ENCODE measurements at places on chromosomes 1 and 21.

DNA sequence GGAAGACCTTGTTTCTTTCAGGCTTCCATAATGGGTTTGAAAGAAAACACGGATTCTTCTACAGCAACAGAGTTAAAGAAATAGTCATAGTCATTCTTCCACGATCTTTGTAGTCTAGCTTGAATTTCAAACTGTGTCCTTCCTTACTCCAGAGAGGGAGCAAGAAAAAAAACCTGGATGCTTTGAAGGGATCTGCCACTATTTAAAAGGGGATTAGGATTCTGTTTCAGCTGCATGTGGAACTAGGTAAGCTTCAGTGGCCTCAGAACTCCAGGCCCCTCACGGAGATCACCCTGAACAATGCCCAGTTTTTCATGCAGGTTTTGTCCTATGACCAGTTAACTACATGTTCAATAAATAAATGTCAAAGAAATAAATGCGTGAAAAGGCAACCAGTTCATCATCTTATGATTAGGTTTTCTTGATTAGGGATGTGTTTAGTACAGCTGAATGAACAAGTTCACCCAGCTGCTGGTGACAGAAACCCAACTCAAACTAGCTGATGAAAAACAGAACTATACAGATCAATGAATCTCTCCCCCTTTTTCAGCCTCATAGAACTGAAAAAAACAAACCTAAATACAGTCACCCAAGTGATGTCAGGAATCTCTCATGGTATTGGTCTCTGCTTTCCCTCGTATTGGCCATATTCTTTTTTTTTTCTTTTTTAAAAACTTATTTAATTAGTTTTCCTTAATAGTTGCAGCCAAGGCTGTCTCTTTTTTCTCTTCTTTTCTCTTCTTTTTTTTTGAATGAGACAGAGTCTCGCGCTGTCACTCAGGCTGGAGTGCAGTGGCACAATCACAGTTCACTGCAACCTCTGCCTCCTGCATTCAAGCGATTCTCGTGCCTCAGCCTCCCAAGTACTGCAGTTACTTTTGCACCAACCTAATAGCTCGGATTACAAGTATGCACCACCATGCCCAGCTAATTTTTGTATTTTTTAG, 14.6 kb upstream of the MPZL1 start:
- no peak for DNase-seq

GRCh38 chr21:31426235-31426797, 82.3 kb upstream of the TIAM1 start:
- no peak for DNase-seq

DNA sequence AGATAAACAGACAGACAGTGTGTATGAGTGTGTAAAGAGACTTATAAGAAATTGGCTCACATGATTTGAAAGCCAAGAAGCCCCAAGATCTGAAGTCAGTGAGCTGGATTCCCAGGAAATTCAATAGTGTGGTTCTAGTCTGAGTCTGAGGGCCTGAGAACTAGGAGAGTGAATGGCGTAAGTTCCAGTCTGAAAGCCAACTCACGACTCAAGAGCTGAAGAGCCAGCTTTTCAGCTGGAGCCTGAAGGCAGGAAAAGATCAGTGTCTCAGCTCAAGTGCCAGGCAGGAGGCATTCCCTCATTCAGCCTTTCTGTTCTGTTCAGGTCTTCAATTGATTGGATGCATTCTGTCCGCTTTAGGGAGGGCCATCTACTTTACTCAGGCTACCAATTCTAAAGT, 257.2 kb downstream of the PLPP3 start:
- DNase-seq: no peak

DNA sequence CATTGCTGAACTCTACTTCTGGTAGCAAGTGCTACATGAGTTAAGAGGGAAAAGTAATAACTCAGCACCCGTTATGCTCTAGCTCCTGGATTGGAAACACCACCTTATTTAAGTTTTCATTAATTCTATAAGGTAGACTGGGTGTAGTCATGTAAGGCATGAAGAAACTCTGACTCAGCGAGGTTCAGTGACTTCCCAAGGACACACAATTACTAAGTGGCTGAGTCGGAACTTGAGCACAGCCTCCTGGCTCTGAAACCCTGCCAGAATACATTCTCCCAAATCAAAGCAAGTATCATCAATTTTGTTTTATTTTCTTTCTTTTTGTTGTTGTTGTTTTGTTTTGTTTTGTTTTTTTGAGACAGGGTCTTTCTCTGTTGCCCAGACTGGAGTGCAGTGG, 29.1 kb upstream of the SCCPDH start:
- no peak for DNase-seq

GRCh38 chr1:212712451-212713303, 13.0 kb upstream of the BATF3 start:
- DNase-seq: peak; percentile 57

- DNase-seq: no peak
Observed at GRCh38 chr1:6317098-6317760, 56.3 kb upstream of the GPR153 start.

- DNase-seq: no peak
Observed at GRCh38 chr1:107198561-107198960, 57.7 kb downstream of the NTNG1 start.

DNA sequence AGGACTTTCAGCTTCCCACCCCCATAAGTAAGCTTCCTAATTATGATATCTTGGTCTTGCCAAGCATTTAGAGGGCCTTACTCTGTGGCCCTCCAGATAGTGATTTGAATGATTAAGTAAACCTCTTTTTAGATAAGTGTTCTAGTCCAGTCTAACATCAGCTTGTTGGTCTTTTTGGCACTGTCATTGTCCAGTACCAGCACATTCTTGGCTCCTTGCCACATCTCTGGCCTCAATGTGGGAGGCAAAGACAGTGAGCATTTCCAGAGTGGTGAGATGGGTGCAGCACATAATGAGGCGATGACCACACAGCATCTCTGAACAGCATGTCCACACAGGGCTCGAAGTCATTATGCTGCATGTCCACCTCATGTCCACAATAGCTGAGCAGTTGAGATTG, 6.1 kb downstream of the CAPZA1 start:
- no peak for DNase-seq

- DNase-seq: no peak
Observed at GRCh38 chr1:1122078-1122811, 6.4 kb upstream of the C1orf159 start.

- no peak for DNase-seq
Observed at GRCh38 chr1:4796161-4797015, 142.0 kb downstream of the AJAP1 start.

DNA sequence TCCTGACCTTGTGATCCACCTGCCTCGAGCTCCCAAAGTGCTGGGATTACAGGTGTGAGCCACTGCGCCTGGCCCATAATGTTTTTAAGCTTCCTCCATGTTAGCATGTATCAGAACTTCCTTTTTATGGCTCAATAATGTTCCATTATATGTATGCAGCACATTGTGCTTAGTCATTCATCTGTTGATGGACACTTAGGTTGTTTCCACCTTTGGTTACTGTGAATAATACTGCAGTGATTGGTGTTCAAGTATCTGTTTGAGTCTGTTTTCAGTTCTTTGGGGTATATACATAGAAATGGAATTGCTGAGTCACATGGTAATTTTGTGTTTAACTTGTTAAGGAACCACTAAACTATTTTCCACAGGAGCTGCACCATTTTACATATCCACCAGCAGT, 17.7 kb downstream of the CMPK1 start:
- DNase-seq: no peak

DNA sequence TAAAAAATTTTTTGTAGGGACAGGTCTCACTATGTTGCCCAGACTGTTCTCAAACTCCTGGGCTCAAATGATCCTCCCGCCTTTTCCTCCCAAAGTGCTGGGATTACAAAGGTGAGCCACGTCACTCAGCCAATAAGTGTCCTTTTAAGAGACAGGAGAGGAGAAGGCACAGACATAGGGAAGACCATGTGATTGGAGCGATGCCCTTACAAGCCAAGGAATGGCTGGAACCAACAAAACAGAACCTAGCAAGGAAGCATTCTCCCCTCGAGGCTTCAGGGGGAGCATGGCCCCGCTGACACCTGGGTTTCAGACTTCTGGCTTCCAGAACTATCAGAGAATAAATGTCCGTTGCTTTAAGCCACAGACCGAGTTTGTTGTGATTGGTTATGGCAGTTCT, 37.0 kb downstream of the NDUFS5 start:
- no peak for DNase-seq

DNA sequence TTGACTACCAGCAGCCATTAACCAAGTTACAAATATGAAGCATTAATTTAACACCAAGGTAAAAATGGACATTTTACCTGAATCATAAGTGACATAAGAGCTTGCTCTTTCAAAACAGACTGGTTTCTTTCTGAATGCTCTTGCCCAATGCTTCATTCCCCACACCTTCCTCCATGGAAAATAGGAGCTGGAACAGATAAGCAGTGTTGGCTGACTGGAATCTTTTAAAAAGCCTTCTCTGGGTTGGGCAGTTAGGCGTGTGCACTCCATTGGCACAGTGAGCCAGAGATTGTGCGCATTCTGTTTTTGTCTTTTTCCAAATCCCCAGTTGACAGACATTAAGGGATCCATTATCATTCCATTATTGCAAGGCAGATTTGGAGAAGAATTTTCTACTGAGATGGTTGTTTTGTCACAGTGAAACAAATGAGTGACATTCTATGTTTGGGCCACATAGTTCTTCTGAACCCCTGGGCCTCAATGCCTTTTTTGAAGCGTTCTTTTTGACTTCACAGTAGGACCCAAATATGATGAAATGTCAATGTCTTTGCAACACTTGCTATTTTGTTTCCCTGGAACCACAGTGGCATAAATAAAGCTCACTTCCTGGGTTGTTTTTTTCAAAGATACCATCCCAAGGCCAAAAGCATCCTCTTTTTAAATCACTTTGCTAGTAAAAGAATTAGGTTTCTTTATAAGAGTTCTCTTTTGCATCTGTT, 32.3 kb downstream of the LRRC8B start:
- no peak for DNase-seq

DNA sequence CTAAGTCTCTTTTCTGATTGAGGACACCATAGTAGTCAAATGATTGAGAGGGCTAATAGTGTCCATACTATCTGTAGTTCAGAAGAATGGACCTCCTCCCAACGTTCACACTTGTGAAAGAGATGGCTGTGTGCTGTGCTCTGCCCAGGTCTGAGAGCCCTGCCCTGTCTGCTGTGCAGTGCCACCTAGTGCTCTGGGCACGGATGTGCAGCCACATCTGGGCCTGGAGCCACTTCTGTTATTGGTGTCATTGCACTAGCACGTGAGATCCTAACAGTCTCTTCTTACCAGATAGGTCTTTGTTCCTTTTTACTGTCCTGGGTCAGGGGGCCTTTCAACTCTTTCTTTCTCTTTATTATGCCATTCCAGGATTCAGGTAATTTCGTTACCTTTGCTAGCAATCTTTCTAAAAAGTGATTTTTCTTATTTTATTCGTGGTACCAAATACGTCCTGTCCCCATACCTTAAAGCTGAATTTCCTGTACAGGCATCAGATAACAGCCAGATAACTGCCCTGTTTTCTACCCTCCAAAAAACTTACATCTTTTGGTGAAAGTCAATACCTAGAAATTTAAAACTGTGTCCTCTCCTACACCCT, 21.7 kb downstream of the INTS3 start:
- DNase-seq: peak; percentile 43

DNA sequence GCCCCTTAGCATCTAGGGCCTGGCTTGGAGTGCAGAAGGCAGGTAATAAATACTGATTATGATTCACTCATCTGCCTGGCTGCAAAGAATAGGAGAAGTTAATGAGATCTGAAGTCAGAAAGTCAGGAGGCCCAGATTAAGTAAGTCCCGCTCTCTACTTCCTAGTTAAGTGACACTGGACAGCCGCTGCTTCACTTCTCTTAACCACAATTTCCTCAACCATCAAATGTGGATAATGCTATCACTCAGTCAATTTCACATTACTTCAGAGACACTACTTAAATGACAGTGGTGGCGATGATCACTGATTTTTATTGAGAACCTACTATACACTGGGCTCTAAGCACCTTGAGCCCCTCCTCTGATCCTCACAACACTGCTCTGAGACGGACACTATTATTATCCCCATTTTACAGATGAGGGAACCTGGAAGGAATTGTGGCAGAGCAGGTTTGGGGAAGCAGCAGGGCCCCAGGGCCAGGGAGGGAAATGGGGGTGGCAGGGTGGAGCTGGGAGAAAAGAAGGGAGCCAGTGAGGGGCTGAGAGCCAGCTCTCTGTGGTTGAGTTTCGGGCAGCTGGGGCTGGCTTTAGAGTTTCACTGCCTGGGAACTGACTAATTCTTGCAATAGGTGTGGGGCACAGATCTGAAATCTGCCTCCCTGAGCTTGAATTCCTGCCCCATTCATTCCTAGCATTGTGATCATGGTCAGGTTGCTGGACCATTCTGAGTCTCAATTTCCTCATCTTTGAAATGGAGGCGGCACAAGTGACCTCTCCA, 2.4 kb upstream of the E2F2 start:
- DNase-seq: no peak

- no peak for DNase-seq
Observed at GRCh38 chr1:225418059-225418458, 9.8 kb downstream of the LBR start.

DNA sequence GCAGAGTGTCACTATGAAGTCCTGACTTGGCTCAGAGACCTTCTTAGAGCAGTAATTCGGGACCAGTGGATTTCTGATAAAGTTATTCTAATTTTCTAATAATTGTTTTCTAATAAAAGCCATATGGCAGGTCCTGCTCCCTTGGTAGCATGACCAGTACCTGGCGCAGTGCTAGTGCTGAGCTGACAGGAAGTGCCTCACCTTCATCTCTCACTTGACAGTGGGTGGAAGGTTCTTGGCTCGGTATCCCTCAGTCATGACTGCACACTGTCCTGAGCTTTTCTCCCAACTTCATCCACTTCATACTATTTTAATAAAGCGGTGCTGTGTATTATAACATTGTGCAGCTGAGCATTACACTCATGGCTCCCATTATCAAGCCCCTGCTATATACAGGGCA, 14.1 kb downstream of the VANGL1 start:
- DNase-seq: no peak

DNA sequence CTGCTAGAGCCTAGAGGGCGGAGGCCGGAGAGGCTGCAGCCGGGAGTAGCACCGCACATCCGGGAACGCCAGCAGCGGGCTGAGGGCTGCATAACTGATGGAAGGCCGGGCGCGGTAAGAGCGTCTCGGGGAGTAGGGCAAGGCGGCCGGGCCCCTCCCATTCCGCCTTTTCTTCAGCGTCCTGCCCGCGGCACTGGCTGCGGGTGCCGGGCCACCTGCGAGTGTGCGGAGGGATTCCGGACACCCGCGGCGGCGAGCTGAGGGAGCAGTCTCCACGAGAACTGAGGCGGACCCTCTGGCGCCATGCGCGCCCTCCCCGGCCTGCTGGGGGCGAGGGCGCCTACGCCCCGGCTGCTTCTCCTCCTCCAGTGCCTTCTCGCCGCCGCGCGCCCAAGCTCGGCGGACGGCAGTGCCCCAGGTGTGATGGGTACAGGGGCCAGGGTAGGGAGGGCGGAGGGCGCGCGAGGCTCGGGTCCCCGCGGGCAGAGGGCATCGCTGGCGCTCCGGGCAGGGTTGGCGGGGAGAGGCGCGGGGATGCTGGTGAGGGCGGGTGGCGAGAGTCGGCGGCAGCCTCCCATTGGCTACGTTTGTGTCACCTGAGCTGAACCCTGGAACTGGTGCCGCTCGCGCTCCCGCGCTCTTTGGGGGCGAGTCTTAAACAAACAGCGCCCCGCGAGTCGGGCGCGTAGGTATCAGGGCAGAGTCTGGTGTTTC, 334.4 kb downstream of the SRGAP2C start:
- no peak for DNase-seq
